ENCODE measurements at places on chromosomes 3 and 15.

- DNase-seq, result no peak
Measured at GRCh38 chr3:40938591-40938990, 260.7 kb upstream of the CTNNB1 start.

GRCh38 chr3:46386205-46386604, 15.5 kb downstream of the CCR5 start:
- DNase-seq, result no peak

- peak; percentile 14 for DNase-seq
Measured at GRCh38 chr3:4655145-4656045, 162.2 kb downstream of the ITPR1 start.

- no peak for DNase-seq
Measured at GRCh38 chr3:65824166-65824565, 214.6 kb downstream of the MAGI1 start.

GRCh38 chr15:77076323-77076915, 5.5 kb upstream of the TSPAN3 start:
- DNase-seq, result no peak

DNA sequence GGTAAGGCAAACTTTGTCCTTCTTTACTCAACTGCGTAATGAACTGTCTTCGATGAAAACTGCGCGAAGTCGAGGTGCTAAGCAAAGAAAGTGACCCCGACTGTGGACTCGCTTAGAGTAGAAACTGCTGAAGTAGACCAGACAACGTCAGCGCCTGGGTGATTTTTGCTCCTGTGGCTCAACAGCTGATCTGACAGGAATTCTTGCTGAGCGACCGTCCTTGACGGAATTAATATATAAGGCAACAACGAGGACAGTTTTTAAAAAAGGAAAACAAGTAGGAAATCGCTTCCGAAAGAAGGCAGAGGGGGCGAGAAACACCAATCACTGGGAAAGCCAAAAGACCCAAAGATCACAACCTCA, 541 bp downstream of the RPS27L start:
- DNase-seq, result no peak

DNA sequence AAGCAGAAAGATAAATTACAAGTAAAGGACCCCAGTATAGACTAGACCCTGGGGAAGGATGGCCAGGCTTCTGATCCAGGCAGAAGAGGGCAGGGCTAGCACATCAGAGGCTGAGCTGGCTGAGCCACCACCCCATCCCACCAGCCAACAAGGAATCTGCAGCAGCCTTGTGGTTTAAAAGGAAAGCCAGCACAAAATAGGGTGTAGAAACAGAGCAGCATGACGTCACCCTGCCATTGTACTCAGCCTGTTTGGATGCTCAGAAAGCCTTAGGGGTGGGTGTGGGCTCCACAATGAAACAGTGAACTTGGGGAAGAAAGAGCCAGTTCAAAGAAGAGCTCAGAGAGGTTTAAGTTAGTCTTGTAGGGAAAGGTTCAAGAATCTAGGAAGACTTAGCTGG, 28.2 kb downstream of the DUOX1 start:
- DNase-seq, result no peak

- DNase-seq, result no peak
Measured at GRCh38 chr3:163924600-163924999, 1153.7 kb downstream of the SI start.

- DNase-seq, result peak; percentile 59
Measured at GRCh38 chr15:27358751-27359434, 387.9 kb downstream of the GABRG3 start.

- no peak for DNase-seq
Measured at GRCh38 chr3:129315998-129316247, 37.3 kb downstream of the HMCES start.

- DNase-seq, result no peak
Measured at GRCh38 chr15:38226608-38227266, 25.9 kb upstream of the SPRED1 start.

DNA sequence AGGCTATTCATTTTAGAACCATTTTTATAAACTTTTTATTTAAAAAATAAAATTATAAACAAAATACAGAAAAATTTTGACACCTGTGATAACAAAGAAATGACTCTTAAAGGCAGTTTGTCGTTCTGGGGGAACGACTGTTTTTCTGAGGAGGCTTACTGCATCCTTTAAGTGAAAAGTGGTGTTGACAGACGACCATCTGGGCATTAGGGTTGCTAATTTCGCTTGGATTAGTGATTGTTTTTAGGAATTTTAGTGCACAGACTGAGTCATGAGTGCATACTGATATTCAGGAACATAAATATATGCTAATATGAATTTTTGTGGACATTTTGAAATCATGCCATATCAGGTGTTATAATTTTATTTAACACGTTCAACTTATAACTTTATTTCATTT, 28.5 kb downstream of the OSTN start:
- DNase-seq, result no peak

- peak; percentile 15 for DNase-seq
Measured at GRCh38 chr3:41370307-41370706, 171.0 kb downstream of the CTNNB1 start.

DNA sequence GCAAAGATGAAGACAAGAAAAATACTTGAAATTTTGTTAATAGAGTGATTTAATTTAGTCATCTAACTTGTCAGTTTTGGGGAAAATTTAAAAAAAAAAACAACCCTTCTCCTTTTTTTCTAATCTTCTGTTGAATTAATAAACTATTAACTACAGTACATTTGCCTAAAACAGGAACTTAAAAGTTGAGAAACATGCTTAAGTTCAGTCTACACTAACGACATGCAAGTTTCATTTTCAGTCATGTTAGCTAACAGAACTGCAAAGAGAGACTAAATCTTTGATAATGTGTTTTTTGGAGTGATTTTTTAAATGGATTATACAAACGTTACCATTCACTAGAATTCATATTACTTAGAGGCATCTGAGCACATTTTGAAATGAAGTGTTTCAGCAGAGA, 71.9 kb upstream of the MBNL1 start:
- no peak for DNase-seq
